ENCODE measurements at places on chromosomes 7 and 10.

DNA sequence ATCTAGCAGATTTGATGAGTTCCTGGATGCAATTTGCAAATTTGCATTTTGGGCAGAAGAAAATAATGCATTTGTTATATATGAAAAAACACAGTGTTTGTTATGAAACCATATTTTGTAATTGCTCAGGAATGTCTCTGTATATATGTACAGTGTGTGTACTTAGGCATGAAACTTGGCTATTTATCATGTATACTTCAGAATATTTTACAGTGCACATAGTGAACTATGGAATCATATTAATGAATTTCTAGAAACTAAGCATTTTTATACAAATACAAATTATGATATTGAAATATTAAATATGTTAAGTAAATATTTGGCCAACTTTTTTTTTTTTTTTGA lies 107.5 kb downstream of the TWIST1 start:
- no peak for DNase-seq

DNA sequence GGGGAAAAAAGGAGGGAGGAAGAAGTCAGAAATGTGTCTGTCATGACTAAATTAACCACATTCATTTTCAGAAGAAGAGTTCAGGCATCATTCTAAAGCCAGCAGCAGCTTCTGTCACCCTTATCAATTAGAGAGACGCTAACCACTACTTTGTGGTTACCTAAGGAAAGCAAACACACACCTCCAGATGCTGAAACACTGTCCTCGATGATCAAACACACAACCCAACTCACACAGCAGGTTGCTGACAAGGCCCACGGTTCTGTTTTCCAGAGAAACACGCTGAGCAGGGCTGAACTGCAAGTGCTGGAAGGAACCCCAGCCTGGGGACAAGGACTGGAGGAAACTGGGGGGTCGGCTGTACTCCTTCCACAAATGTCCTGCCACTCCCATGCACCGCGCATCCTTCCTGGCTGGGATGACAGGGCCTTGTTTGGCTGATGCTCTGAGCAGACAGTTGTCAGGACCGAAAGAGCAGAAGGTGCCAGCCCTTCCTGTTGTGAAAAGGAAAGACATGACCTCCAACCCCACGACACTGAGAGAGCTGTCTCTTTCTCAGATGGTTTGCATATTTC lies 36.6 kb downstream of the PRKCQ start:
- no peak for DNase-seq

GRCh38 chr10:72235544-72236279 lies 19.6 kb upstream of the ASCC1 start:
- no peak for DNase-seq

GRCh38 chr10:122504610-122504950 lies 43.2 kb downstream of the HTRA1 start:
- DNase-seq = peak; percentile 36

Measured in hypothalamus (tissue), 51 donors.